ENCODE measurements at places on chromosomes 6 and 20.

GRCh38 chr6:4139272-4139671 lies 3.9 kb upstream of the ECI2 start:
- no peak for DNase-seq

- no peak for DNase-seq
These were observed 26.1 kb downstream of the PXDC1 start for GRCh38 chr6:3725145-3726047.

- DNase-seq: no peak
These were observed 46.4 kb downstream of the HMGN3 start for GRCh38 chr6:79188107-79188506.

DNA sequence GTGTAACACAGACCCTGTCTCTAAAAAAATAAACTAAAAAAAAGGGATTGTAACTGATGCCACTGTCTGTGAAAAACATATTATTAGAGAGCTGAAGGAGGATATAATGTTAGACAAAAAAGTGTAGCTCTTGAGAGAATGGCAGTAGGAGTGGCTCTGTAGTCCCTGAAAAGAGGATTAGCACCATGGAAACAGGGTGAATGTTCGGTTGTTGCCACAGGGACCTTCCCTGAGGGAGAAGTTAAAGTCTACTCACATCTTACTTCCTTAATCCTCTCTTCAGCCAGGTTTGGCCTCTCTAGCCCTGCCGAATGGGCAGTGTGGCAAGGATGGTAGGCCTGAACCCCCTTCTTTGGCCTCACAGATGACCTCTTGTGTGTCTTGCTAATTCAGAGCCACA lies 12.1 kb downstream of the SCAND1 start:
- no peak for DNase-seq

- no peak for DNase-seq
These were observed 17.6 kb upstream of the MYLK2 start for GRCh38 chr20:31801508-31801907.

- no peak for DNase-seq
These were observed 612.3 kb downstream of the UTRN start for GRCh38 chr6:144897441-144897921.

DNA sequence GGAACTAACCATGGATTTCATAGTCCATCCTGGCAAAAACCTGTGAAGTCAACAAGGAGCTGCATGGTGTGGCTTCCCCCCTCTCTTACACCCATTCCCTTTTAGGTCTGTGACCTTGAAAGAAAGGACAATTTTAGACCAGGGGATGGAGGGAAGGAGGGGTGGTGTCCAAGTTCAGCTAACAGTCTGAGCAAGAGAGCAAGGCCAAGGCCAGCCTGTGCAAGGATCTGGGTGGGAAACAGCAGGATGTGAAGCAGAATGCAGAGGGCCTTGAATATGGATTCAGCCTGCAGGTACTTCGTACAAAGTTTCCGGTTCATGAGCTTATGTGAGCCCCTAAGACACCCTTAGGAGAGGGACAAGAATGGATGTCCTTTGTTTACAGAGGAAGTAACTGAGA lies 293.0 kb downstream of the KIF16B start:
- DNase-seq: no peak

DNA sequence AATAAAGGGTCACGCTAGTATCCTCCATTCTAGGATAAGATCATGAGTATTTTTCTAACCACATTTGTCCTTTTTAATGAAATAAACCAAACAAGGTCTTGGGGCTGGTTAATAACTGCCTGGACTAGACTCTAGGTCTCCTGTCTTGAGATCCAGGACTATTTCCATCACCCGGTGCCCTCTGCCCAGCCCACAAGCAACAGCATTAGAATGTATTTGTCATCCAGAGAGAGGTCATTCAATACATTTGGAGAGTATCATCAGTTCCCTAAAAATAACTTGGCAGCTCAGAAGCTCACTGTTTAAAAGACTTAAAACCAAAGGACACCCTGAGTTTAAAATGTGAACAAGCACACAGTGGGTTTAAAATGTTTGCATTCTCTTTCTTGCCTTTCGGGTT lies 4.4 kb upstream of the RBM24 start:
- DNase-seq: no peak

DNA sequence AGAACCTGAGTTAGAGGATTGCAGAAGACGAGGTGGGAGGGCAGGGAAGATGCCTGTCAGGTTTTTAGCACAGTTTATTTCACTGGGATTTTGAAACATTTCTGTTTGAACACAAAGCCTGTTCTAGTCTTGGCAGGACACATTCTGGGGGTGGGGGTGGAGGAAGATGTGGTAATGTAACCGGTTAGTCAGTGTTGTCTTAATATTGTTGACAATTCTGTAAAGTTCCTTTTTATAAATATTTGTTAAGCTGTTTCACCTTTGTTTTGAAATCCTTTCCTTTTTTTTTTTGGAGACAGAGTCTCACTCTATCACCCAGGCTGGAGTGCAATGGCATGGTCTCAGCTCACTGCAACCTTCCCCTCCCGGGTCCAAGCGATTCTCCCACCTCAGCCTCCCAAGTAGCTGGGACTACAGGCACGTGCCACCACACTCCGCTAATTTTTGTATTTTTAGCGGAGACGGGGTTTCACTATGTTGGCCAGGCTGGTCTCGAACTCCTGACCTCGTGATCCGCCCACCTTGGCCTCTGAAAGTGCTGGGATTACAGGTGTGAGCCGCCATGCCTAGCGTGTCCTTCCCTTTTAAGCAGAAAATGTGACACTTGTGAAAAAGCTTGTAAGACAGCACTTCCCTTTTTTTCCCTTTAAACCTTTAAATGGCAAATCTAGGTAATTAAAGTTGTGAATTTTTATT lies 20.2 kb downstream of the SLC9A8 start:
- DNase-seq: no peak

DNA sequence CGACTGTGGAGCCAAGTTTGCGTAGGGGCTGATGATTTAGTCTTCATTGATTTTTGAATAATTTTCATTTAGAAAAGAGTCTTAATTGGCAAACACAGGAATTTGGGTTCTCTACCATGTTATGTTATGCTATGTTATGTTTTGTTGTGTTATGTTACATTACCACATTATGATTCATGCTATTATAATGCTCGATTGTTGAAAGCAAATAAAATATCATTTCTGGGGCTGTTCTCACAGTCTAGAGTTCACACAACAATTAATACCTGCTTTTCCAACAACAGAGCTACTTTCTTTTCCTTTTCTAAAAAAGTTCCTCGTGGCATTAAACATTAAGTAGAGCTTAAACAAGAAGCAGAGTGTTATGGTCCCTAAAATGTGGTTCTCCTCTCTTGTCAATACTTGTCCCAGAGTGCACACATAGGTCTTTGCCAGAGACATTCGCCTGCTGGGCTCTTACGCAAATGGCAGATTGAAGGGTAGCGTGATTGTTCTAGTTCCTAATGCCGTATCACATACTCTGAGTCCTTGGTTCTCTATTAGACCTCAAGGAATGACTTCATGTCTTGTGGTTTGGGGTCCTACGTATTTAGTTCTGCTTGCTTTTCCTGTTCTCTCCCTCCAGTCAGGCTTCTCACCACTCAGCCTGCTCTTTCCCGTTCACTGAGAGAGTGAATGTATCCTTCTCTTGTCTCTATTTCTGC lies 370.3 kb downstream of the CD109 start:
- DNase-seq: no peak

DNA sequence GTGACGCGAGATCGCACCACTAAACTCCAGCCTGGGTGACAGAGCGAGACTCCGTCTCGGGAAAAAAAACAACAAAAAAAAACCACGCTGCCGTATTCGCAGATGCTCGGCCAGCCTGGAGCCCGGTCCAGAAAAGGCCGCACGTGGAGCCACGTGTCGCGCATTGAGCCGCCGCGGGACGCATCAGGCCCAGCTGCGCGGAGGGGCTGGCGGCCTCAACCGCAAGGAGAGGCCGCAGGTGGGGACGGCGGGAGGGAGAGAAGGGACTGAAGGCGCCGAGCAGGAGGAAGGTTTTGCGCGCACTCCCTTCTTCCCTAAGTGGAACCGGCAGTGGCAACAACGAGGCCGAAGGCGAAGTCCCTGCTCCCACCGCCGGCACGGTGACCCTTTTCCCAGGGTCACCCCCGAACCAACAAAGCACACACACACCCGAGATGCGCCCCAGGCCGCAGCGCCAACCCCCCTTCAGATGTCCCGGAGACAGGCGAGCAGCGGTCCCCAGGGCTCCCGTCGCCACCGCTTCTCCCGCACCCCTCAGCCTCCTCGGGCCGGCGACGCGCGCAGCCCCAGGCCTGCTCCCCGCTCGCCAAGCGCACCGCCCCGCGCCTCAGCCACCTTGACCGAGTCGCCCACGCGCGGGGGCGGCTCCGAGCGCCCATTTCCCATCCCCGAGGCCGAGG lies 681 bp downstream of the SYCP2 start:
- no peak for DNase-seq

DNA sequence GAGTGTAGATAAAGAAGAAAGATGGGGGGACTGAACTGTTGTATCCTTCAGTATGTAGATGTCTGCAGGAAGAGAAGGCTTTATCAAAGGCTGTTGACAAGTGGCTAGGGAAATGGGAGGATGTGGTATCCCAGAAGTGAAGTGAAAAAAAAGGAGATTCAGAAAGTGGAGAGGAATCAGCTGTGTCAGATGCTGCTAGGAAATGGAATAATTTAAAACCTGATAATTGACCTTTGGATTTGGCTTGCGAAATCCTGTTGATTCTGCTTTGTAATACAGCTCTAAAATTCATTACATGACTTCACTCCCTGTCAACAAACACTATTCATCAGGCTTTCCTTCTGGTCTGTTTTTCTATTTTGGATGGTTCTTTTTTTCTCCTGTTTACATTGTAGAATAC lies 41.7 kb downstream of the PHF3 start:
- DNase-seq: no peak

- no peak for DNase-seq
These were observed 5.3 kb upstream of the ASIP start for GRCh38 chr20:34235875-34236274.

DNA sequence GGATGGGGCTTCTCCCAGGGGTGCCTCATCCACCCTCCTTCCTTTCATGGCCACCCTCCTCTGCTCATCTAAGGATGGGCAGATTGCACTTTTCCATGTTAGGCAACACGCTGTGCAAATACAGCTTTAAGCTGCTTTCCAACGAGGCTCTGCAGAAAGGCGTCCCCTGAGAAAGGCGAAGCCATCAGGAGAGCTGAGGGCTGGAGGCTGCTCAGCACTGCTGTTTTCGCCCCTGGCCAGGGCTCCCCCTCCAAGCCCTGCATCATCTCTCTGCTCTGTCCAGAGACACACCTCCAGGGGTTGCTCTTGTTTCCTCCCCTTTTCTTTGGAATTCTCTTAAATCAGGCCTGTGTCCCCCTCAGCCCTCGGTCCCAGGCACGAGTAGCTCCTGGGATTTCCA lies 526.1 kb downstream of the CDH26 start:
- no peak for DNase-seq

- peak; percentile 78 for DNase-seq
These were observed 1.3 kb downstream of the VEGFA start for GRCh38 chr6:43771210-43771857.

- DNase-seq: no peak
These were observed 689 bp upstream of the COL20A1 start for GRCh38 chr20:63292292-63292701.

GRCh38 chr6:62284725-62285124 lies 1.3 kb downstream of the KHDRBS2 start:
- DNase-seq: no peak

GRCh38 chr6:128365520-128366160 lies 154.8 kb downstream of the PTPRK start:
- no peak for DNase-seq

DNA sequence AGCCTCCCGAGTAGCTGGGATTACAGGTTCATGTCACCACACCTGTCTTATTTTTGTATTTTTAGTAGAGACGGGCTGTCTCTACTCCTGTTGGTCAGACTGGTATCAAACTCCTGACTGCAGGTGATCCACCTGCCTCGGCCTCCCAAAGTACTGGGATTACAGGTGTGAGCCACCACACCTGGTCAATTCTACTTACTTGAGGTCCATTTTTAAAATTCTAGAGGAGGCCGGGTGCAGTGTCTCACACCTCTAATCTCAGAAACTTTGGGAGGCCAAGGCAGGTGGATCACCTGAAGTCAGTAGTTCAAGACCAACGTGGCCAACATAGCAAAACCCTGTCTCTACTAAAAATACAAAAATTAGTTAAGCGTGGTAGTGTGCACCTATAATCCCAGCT lies 7.8 kb downstream of the RIPOR3 start:
- no peak for DNase-seq

DNA sequence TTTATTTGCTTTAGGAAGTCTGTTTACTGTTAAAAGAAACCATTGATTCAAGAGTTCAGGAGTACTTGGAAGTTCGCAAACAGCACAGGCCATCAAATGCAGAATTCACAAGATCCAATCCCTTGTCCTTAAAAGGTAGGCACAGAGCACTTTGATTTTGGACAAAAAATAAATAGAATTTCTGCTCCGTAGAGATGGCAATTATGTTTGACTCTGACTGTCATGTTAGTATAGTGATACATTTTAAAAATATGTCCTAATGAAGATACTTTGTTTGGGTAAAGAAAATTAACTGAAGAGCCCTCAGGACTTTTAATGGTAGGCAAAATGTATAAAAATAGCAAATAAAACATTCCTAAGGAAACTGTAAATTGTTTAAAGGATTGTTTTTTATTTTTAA lies 113.1 kb downstream of the JAG1 start:
- no peak for DNase-seq

- DNase-seq: no peak
These were observed 981.3 kb upstream of the FLRT3 start for GRCh38 chr20:15318682-15319081.

GRCh38 chr6:4472969-4473642 lies 303.1 kb upstream of the CDYL start:
- DNase-seq: no peak

DNA sequence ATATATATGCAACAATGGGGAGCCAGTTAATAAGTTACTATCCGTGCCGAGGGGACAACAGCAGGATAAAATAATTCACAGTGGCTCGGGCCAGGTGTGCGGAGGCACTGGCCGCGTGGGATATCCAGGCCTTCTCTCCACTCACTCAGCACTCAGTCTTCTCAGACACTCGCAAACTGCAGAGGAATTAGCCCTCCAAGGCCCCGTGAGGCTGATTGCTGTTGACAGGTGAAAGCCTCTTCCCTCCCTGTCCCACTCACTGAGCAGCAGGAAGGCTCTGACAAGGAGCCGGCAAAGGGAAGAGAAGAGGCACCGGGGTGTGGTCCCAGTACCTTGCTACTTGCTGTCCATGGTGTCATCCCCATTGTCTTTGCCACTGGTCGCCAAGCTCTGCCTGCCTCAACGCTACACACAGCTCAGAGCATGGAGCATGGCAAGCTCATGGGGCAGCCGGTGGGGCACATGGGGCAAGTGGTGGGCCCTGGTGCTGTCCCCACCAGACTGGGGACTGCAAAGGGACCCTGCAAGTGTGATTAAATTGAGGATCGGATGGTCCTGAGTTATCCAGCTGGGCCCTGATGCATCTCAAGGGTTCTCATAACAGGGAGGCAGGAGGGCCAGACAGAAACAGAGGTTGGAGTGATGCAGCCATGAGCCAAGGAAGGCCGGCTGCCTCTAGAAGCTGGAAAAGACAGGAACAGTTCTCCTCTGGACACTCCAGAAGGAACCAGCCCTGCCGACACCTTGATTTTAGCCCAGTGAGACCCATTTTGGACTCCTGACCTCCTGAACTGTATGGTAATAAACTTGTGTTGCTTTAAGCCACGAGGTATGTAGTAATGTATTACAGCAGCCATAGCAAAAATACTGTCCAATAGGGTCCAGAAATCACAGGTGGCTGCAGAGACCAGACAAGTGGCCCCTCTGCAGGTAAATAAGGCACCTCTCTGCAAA lies 119.7 kb downstream of the PSMB1 start:
- DNase-seq: peak; percentile 44

- no peak for DNase-seq
These were observed 5.9 kb downstream of the HCRTR2 start for GRCh38 chr6:55180258-55180657.
